ENCODE measurements at places on chromosomes 1 and 21.

GRCh38 chr1:62318756-62319544 lies at the start of gene KANK4:
Gene KANK4, minus strand, starts transcription at chr1:62319434. Its CDS starts 37,870 bp downstream, at chr1:62281564.
- no peak for DNase-seq

GRCh38 chr1:119181218-119181617 lies 40.8 kb upstream of the WARS2 start:
- DNase-seq, result no peak

DNA sequence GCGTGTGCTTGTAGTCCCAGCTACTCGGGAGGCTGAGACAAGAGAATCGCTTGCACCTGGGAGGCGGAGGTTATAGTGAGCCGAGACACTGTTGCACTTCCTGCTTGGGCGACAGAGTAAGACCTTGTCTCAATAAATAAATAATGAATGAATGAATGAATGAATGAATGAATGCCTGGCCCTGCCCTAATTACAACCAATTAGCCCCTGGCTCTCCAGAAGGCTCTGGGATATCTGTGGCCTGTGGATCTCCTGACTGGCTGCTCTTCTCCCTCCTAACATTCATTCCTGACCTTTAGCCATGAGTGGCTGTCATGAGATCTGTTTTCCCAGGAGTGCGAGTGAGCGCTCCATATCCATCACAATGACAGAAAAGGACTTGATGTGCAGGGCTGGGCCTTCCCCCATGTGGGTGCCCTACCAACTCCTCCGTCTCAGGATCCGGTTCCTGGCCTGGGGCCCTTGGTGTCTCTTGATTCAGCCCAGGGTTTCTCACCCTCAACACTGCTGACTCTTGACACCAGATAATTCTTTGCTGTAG lies 243.6 kb upstream of the TMEM51 start:
- no peak for DNase-seq

DNA sequence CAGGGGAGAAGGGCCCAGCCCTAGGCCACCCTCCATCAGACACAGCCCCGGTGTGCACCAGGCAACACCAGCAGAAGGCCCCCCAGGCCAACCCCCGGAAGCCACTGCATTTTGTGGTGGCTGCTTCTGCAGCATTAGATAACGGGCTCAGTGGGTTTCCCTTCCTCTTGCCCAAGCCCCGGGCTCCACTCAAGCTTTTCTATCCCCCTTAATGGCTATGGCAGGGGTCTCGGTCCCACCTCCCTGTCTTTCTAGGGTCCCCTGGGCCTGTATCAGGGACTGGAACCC lies 18.9 kb downstream of the C1orf174 start:
- no peak for DNase-seq

DNA sequence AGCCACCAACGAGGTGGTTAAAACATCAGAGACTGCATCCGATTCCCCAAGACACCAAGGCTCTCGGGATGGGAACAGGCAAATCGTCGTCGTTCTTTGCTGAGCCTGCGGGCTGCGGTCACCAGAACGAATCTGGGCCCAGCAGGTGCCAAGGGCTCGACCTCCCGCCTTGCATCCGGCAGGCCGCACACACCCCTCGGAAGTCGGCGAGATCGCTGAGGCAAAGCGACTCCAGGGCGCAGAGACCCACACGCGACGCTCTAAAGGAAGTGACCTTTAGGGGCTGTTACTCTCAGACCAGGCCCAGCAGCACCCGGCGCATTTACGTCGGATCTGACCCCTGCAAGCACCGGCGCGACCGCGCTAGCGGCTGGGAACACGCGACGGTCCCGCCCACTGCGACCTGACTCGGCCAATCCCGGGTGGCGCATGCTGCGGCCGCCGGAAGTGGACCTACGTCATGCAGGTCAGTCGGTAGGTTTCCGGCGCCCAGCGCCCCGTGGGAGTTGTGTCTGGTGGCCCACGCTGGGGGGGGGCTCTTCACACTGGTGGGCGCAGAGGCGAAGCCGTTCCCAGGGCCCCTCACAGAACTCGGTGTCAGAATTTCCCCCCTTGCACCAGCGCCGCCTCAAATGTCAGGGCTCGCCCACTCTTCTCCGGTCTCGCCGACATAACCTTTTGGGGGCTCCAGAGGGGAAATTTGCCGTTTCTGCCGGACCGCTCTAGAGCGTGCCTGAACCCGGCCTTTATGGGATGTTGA lies 7.5 kb upstream of the PARK7 start:
- DNase-seq, result peak; percentile 92

GRCh38 chr1:111598544-111598943 lies 21.0 kb upstream of the RAP1A start:
- no peak for DNase-seq

DNA sequence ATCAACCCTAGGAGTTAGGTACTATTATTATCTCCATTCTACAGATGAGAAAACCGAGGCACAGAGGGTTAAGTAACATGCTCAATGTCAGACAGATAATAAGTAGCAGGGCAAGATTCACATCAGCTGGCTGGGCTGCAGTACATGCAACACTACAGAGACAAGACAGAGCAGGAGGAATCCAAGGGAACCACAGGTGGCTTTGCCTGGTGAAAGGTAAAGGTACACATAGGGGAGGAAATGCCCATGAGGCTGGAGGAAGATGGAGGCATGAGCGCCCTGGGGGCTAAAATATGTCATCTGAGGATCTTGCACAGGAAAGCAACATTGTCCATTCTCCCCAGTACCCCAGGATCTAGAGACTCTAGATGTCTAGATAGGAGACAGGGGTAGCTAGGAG lies 8.4 kb downstream of the ZBTB21 start:
- no peak for DNase-seq

GRCh38 chr1:158371188-158371953 lies 17.7 kb downstream of the CD1E start:
- no peak for DNase-seq

- DNase-seq, result no peak
Measured at GRCh38 chr1:23984417-23985186, 4.5 kb upstream of the SRSF10 start.

DNA sequence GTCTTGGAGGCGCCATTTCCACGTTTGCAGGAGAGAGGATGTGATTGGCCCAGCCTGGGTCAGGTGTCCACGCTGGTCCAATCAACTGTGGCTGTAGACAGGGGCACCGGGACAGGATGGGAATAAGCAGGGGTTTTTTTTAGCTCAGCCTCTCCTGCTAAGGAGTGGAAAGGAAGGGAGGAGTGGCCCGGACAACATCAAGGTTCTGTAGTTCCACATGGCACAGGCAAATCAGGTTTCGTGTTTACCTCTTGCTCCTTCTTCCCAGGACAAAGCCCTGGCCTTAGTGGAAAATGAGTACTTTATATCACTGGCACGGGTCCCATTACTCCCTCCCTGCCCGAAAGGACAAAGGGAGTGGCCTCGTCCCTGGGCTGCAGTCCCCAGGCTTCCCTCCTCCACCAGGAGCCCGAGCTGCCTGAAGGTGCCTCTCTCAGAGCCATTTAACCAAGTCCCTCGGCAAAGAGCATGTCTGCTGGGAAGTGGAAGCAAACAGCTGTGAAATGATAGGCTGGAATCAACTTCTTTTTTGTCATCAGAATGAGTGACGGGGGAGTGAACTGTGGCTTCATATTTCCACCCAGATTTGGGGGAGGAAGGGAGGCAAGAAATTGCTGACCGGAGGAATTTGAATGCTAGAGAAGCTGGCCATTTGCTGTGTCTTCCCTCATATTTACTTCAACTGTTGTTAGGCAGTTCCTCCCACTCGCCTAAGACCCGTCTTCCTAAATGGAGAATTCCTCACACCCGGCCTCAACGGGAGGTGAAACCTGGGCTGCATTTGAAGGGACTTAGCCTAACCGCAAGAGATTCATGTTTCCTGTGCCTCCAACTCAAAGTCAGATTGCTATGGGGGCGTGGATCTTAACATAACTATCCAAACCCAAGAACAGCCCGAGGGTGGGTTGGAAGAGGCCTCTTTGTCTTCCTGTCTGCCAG lies 84.9 kb upstream of the SLC44A3 start:
- DNase-seq, result no peak

GRCh38 chr1:89705901-89706699 lies 73.2 kb downstream of the LRRC8C start:
- DNase-seq, result no peak

DNA sequence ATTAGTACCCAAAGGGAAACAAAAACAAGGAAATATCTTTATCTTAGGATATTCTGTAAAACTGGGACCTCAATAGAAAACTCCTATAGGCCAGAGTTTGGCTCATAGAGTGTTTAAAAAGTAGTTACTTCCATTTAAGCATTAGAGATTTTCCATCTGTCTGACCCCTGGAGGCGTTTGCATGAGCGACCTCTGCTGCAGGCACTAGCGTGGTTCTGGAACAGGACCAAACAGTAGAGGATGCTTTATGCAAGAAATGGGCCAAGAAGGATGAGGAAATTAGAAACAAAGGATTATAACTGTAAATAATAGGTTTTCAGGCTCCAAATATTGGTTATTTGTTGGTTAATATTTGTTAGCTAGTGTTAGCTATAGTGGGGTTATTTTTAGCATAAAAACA lies 5.7 kb downstream of the ZBTB40 start:
- no peak for DNase-seq

DNA sequence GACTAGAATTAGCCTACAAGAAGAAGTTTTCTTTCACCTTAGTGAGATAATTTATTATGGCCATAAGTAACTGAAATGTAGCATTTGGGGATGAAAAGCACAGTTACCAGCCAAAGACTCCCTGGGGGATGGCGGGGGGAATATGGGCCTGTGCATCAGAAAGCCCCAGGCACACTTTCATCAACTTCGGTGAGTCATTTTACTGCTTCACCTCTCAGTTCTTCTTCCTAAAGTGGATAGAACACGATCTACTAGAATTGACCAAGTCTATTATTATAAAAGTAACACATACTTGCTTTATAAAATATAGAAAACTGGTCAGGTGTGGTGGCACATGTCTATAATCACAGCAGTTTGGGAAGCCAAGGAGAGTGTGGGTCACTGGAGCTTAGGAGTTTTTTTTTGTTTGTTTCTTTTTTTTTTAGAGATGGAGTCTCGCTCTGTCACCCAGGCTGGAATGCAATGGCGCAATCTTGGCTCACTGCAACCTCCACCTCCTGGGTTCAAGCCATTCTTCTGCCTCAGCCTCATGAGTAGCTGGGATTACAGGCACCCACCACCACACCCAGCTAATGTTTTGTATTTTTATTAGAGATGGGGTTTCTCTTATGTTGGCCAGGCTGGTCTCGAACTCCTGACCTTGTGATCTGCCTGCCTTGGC lies 141.8 kb downstream of the ZZZ3 start:
- no peak for DNase-seq

DNA sequence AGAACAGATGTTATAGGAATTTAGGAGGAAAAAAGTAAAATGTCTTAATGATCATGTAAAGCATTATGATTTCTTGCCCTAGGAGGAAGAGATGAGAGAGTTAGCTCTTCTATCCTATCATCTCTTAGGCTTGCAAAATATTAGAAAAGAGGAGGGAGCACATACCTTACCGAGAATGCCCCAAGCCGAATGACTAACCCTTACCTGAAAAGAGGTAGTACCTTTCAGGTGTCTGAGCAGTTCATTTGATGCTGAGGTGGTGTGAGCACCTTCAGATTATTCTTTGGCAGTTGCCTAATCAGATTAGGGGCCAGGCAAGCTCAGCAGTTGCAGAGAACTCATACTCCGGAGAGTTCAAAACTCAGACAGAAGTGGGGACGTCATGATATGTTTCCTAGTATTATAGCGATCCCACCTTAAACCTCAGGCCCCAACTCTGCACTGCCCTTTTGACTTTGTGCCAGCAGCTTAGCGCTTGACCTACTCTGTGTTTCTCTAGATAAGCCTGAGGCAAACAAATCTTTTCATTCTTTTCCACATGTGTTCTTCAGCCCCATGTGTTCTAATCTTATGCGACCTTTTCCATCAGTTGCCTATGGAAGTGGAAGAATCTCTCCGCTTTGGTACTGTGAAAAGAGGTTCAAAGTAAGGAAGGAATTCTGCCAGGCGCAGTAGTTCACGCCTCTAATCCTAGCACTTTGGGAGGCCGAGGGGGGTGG lies 52.5 kb downstream of the ATP2B4 start:
- no peak for DNase-seq

GRCh38 chr1:209831615-209832014 lies 3.8 kb downstream of the UTP25 start:
- DNase-seq, result no peak

DNA sequence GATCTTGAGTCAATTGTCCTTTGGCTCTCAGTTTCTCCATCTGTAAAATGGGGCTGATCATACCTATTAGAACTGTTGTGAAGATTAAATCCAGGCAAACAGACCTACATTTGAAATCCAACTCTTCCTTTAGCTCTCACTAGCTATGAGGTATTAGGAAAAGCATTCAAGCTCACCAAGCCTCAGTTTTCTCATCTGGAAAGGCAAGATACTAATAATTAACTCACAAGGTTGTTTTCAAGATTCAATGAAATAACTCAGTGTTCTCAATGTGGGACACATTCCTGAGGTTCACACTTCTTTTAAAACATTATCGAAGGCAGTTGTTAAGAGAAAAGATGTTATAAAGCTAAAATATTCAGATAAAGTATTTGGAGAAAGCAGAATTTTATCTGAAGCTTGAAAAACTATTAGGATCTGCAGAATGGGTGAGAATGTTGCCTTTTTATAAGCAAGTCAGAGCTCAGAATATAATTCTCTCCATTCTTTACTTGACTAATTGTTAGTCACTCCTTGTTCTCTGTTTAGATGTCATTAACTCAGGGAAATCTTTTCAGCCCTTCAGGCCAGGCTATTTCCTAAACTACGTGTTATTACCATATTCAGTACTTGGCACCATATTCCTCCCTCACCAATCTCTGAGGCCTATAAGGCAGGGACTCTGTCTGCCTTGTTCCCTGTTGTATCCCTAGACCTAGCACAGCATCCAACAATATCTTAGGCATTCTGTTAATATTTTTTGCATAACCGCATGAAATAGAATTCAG lies 72.0 kb upstream of the VAV3 start:
- no peak for DNase-seq

DNA sequence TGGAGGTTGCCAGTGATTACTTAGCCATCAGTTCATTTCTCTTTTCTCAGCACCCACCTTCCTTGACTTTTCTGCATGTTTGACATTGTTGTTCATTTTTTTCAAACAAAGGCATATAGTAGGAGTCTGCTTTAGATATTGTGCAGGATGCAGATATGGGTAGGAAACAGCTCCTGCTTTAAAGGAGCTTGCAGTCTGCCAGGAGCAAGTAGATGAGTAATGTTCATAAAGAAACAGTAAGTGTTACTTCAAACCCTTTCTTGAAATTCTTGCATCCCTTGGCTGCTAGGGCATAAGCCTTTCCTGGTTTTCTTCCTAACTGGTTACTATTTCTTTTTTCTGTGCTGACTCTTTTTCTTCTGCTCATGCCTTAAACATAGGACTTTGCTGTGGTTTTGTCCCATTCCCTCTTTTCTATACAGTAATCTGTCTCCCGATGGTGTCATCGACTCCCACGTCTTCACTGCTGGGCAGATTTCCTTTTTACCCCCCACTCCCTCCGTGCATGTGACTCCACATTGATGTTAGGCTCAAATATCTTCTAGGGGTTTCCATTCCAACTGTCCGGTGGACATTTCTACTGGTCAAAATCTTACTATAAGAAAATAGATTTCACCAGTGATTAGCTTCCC lies 20.4 kb downstream of the PTGFRN start:
- no peak for DNase-seq

GRCh38 chr1:82455342-82455741 lies 654.6 kb downstream of the ADGRL2 start:
- no peak for DNase-seq

Measured in amygdala (tissue), 56 donors.